Uterus (tissue), 4 donors: ENCODE measurements at places on chromosomes 6 and 20.

- DNase-seq, result no peak
Observed at GRCh38 chr6:18406955-18407749, 20.0 kb downstream of the RNF144B start.

- no peak for DNase-seq
Observed at GRCh38 chr6:154805288-154805911, 72.2 kb downstream of the SCAF8 start.

DNA sequence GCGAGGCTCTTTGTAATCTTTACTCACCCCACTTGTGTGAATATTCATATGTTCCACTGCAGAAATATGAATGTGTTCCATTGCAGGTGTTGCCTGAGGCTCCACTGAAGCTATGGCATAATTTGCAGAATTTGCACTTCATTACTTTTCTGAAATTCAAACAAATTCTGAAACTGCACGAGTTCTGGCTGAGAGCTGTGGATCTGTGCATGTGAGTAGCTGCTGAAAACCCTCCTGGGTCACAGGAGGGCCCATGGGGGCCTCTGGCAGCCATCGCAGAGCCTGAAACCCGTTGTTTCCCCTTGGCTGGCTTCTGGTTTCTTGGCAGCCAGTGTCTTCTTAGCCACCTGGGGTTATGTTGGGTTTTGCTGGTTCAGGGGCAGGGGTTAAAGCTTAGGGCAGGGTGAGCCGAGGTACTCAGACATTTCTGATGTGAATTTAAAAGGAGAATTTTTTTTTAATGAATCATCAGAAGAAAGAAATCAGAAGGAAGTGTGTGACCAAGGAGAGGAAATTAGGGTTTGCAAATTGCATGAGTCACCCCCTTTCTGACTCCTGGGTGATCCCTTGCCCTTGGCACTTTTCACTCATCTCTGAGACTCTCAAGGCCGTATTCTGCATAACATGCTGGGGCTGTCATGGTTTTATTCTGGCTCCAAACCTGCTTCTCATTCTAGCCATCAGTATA is 40.6 kb downstream of the TOX2 start:
- DNase-seq, result no peak

GRCh38 chr6:118770112-118770788 is 118.9 kb upstream of the CEP85L start:
- DNase-seq, result no peak

- DNase-seq, result no peak
Observed at GRCh38 chr20:47061549-47061948, 166.9 kb downstream of the EYA2 start.

DNA sequence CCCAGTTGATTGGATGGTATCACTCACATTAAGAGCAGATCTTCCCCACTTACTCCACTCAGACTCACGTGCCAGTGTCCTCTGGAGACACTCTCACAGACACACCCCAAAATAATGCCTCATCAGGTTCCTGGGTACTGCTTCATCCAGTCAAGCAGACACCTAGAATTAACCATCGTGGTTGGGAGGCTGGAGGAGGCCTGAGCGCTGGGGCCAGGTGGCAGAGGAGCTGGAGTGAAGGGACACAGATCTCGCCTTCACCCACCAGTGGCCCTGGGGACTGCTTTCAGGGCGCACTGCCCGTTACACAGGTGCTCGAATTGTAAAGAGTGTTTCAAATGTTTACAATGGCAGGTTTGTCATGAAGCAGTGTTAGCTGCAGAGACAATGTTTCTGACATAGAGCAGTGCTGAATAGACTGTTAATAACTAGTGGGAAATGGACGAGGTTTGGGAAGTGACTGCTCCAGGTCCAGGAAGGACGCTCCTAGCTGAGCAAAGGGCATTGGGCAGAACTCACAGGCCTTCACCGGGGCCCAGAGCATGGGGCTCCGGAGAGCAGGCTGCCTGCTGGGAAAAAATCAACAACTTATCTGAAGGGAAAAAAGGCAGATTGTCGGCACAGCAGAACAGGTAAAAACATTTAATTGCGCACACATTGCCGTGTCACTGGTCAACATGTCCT is 38.4 kb downstream of the TMEM242 start:
- DNase-seq, result no peak
